ENCODE measurements at places on chromosomes 5 and 9.

- no peak for DNase-seq
Measured at GRCh38 chr5:59130431-59130830, 547.6 kb downstream of the RAB3C start.

DNA sequence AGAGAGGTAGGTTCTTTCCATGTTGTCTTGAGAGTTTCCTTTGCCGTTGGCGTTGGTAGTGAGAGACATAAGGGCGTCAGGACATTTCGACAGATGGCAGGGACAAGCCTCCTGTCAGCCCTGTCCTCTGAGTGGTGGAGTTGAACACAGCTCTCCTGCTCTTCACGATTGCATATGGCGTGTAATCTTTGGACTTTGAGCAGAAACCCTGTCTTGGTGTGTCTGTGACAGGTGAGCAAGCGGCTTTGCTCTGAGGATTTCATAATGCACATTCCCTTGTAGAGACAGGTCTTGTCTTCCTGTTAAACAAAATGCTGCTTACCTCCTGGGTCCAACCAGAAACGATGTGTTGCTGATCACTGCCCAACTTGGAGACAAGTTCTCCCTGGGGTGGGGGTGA lies 146.5 kb downstream of the NXNL2 start:
- no peak for DNase-seq

GRCh38 chr9:20405078-20405477 lies 217.2 kb downstream of the MLLT3 start:
- no peak for DNase-seq

DNA sequence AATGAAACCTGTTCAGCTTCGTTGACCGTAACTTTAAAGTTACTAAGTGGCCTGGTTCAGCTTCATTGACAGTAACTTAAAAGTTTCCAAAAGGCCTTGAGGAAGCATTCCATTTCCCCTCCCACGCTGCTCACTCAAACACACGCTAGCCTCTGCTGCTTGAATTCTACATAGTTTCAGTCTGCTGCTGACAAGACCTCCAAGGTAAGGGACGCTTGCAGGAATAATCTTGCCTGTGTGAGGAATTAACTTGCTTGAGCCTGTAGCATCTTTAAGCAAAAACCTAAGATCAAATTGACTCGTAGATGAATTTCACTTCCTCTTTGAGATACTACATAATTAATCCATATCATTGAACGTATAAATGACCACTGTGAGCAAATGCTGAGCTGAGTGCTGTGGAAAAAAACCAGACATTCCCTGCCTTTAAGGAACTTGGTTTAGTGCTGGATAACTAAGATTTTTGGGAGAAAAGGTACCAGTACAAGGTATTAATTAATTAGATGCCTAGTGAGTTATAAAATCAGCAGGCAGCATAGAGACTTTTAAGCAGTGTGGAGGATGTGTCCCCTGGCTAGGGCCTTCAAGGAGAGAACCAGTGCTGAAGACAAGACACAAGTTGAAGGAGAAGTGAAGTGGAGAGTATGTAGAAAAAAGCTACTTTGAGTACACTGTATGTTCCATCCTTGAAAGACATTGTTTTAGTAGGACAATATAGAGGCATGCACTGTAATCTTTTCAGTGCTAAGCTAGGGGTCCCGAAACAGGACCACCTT lies 39.2 kb downstream of the GRAMD2B start:
- no peak for DNase-seq

- no peak for DNase-seq
Measured at GRCh38 chr9:79408617-79409016, 163.1 kb upstream of the TLE4 start.

- DNase-seq, result no peak
Measured at GRCh38 chr5:429453-430188, 13.4 kb upstream of the EXOC3 start.

DNA sequence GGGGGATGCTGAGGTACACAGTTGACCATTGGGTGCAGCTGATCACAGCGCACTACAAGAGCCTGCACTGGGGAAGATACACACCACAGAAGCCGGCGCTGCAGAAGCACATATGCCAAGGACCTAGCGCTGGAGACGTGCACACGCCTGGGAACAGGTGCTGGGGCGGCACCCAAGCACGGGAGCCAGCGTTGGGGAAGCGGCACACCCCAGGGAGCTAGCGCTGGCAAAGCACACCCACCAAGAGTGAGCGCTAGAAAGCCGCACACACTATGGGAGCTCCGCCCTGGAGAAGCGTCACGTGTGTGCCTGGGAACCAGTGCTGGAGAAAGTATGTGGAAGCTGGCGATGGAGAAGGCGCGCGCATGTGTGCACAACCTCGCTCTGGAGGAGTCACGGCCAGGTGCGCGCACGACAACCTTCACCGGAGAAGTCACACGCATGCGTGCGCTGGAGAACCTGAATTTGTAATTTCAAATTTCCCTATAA lies 4.5 kb downstream of the FANCC start:
- no peak for DNase-seq

DNA sequence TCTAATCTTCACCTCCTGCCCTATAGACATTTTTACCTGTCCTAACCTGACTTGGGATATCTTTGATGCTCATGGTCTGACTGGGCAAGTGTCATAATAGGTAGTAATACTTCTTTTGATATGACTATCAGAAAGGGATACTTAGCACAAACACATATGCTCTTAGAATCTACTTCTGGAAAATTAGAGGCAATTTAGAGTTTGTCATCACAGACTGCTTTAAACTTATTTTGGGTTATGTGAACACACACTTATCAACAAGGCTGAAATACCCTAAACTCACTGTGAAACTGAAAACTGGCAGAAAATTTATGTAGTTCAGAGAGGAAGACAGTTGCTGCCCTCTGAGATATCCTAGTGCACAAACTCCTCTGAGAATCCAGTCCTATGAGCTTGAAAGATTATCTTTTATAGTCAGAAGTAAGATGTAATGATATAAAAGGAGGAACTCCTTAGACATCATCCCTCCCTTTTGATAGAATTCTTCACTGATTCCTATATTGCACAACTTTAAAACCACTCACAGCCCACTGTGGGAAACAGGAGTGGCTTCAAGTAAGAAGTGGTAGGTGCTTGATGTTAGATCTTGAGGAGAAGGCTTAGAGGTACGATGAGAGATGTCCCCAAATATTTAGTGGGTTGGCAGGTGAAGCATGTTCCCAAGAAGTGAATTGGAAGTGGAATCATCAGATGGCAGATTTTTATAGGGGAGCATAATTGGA lies 273.3 kb downstream of the MAN2A1 start:
- DNase-seq, result no peak

DNA sequence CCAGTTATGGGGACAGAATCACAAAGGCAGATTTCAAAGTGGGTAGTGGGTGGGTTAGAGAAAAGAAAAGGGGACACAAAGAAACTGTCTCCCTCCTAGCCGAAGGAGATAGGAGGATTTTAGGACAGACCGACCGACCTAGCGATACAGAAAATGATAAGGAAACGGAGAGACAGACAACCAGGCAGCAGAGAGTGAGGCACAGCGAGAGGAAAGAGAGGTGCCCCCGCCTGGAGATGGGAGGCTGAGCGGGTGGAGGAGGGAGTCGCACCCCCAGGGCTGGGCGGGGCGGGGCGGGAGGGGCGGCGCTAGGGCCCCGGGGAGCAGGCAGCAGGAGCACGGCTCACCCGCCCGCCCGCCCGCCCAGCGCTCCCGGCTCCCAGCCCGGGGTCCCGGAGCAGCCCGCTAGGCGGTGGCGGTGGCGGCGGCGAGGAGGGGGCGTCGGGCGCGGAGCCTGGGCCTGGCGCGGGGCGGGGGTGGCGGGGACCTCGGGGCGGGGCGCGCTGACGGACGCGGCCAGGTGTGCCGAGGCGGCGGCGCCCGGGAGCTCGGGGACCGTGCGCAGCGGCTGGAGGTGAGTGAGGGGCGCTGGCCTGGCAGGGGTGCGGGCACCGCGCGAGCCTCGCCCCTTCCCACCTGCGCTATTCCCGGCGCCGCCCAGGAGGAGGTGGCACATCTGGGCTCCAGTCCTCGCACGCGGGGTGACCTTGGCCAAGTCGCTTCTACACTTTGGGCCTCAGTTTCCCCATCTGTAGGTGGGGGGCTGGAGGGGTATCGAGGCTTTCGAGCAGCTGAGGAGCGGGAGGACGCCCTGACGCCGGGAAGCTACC lies 15.9 kb upstream of the SYNPO start:
- no peak for DNase-seq

- no peak for DNase-seq
Measured at GRCh38 chr5:66633754-66634153, 37.6 kb downstream of the MAST4 start.

DNA sequence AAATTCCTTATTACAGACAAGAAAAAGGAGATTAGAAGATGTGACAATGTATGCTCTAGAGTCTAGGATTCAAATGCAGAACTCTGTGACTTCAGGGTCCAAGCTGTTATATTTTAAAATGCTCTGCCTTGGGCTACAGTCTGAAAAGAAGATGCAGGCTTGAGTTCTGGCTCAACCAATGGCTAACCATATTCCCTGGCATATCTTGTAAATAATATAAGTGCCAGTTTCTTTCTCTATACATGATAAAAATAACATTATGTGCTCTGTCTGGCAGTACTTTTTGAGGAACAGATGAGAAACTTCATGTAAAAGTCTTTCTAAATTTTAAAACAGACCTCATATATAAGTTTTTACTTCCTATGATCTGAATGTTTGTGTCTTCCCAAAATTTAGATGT lies 926.5 kb upstream of the CDH6 start:
- no peak for DNase-seq

Measured in stimulated activated CD4-positive, alpha-beta T cell treated with anti-CD3 and anti-CD28 coated beads, Interleukin-1b, Interleukin-23, amount 100 ng/mL, for 1 hour (primary cell).